ENCODE measurements at places on chromosomes 11 and 22.

- no peak for DNase-seq
These were observed 164.5 kb downstream of the SOX6 start for GRCh38 chr11:16191868-16192240.

- no peak for DNase-seq
These were observed 113.8 kb upstream of the SORL1-AS1 start for GRCh38 chr11:121566279-121567168.

- peak; percentile 57 for DNase-seq
These were observed 2.5 kb upstream of the NPAS4 start for GRCh38 chr11:66418168-66418985.

- no peak for DNase-seq
These were observed 31.6 kb upstream of the WNT11 start for GRCh38 chr11:76237914-76238313.

GRCh38 chr11:927871-928270, 2.2 kb downstream of the AP2A2 start:
- no peak for DNase-seq

GRCh38 chr22:46639843-46640242, 19.7 kb downstream of the GRAMD4 start:
- no peak for DNase-seq

- no peak for DNase-seq
These were observed 10.5 kb downstream of the ZMAT5 start for GRCh38 chr22:29756341-29756740.

DNA sequence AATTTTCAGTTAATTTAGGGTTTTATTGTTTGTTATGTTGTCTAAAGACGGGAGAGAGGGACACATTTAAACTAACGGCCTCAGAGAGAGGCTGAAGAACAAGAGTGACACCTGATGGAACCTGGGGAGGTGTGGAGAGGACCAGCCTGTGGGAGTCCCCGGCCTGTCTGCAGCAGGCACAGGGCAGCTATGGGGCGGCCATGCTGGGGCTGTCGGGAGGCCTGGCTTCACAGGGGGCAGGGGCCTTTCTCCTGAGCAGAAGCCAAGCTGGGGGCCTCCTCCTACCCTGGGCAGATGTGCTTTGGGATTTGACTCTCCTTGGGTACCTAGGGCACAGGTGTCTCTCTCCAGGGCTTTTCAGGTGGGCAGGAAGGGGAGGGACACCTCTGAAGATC, 21.9 kb downstream of the RELT start:
- no peak for DNase-seq

DNA sequence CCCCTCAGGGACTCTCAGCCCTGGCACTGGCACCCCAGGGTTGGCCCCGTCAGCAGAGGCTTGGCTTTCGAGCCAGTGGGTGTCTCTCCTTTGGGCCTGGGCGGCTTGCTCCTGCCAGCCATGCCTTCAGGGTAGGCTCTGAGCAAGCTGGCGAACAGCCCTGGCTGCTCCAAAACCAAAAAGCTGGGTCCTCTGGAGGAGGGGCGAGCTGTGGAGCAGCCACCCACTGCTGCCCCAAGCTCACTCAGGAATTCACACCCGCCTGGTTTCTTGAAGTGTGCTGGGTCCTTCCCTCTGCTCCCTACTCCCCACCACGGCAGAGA, 6.2 kb downstream of the YDJC start:
- DNase-seq: no peak

- no peak for DNase-seq
These were observed 566.8 kb upstream of the TENM4 start for GRCh38 chr11:80007616-80008015.

- no peak for DNase-seq
These were observed 408.4 kb downstream of the SOX6 start for GRCh38 chr11:15947681-15948648.

GRCh38 chr11:7278314-7278917, 26.7 kb downstream of the SYT9 start:
- no peak for DNase-seq

DNA sequence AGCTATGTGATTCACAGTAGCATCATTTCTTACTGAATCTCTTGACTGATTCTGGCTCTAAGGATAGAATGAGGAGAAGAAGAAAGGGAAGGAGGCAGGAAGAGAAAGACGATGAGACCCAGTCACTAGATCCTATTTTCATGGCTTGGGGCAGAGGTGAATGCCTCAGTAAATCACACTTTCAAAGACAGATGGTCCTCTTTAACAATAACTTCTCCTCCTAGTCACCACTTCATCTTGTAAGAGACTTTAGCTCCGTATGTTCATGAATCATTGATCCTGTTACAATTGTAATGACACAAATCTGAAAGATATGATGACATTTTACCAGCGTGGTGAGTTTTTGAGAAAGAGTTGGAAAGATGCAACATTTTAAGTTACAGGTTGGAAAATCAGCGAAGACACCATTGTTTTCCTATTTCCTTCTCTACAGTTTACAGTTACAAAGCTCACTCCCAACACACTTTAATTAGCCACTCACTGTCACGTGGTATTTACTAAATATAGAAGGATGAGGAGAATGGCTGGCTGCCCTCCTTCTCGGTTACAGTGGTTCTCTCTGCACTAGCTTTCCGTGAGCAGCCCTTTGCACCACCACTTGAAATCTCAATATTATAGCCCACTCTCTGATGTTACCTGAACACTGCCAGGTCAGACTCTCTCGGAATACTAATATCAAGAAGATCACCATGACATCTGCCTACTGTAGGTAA, 205.8 kb downstream of the CADM1 start:
- DNase-seq: no peak

DNA sequence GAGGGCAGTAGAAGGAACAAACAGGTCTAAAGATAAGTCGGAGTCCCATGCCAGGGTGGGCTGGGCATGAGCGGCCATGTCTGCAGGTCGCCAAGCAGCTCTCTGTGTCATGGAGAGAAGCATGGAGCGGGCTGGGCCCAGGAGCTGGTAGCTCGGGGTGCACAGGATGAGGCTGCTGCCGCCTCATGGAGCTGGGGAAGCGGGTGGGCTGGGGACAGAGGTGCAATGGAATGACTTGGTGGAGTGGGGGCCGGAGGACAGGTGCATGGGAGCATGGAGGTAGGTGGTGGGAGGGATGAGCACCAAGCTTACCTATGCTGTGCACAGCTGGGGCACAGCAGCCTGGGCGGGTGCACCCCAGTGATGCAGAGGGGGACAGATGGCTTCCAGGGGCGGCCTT, 3.6 kb downstream of the NRXN2 start:
- no peak for DNase-seq

DNA sequence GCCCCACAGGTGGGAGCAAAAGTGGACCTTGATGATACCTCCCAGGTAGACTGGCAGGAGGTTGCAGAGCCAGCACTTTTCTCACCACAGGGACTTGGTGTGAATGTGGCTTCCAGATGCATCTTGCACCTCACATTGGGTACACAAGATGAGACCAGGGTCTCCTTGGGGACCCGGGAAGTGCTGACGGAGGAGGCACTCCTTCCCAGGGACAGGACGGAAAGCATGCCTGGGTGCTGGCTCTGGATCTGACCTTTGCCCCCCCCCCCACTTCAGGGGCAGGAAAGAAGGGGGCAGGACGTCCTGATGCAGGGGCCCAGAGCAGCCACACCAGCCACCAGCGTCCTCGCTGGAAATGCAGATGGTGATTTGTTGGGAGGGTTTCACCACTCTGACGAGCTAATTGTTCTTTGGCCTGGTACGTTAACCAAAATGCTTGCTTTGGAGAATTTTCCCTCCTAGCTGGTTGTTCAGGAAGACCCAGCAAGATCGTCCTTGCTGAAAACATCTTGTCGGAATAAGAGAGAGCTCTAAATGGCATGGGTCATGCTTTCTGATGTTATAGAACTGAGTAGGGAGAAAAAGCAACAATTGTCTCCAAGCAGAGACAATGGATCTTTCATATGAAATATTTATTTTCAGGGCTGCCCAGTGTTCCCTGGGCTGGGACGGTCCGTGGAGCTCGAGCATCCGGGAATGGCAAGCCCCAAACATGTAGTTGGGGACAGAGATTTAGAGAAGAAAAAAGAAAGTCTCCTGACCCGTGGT, 74.4 kb upstream of the PPARA start:
- no peak for DNase-seq

- DNase-seq: no peak
These were observed 13.6 kb downstream of the POLR2F start for GRCh38 chr22:37967147-37967546.

DNA sequence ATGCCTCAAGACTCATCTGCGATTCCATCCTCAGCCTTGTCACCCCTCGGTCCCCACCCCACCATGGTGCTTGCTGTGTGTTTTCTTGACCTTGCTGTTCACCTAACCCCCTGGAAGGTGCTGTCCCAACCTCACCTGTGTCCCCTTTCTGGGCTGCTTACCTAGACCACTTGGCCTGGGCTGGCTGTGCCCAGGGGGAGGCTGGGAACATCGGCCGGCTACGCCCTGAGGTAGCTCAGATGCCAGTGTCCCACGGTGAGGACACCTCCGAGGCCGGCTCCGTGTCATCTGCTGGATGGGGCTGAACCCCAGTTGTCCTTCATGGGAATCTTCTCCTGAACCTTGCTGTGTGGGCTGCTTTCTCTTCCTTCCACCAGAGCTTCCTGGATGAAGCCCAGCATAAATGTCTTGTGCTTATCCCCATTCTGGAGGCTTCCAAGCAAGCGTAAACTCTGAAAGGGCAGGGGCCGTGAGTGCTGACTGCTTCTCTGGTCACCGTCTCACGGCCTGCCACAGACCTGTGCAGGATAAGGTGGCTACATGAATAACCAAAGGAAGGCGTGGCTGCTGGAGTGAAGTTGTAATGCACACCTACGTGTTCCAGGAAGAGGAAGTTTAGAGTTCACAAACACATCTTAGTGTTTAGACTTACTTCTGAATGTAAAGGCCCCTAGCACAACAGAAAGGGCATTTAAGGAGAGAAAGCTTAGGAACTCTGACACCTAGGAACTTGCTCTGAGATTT, 724.3 kb downstream of the TBC1D22A start:
- DNase-seq: no peak

GRCh38 chr11:73376803-73377629, 817 bp downstream of the RELT start:
- peak; percentile 11 for DNase-seq

DNA sequence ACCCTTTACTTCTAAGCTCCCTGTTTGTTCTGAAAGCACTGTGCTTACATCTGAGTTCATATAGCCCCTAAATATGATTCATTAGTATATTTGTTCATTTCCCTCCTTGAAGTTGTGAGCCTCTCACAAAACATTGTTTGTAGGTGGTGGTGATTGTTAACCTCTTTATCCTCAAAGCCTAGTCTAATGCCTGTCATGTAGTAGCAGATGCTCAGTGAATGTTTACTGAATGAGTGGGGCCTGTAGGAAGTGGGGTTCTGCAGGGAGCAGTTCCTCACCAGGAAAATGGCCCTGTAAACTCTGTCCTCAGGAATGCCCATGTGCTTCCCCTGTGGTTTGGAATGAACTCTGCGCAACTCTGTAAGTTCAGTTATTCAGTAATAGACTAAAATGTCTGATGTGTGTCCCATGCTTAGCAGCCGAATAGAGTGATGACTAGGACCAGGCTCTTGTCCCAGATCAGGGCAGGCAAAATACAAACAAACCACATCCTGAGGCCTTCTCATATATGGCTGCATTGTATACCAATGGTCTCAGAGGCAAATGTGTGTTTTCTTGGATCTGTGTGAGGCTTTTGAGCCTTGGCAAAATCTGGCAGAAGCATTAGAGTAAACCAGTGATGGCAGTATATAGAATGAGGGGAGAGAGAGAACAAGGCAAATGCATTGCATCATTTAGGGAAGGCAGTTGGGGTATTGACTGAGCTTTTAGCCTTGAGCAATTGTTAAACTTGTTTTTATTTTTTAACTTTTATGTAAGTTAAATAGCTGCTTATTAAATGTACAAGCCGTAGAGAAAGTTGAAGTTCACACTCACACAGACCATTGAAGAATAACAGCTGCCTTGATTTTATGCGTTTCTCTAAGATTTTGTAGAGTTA, 91.4 kb upstream of the BIRC3 start:
- no peak for DNase-seq

DNA sequence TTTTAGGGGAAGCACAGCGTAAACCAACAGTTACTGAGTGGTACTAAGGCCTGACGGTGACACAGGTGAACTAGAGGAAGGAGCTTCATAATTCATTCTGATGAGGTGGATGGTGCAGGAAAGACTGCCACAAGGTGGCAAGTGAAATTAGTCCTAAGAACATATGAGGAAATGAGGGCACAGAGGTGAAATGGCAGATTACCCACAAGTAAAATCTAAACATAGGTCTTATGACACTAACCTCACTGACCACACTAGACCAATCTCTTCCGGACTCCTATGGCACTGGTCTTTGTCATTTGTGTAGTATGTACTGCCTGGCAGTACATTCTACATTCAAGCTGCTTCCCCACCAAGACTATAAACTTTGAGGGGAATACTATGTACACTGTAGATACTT, 20.2 kb downstream of the GAB2 start:
- DNase-seq: no peak

DNA sequence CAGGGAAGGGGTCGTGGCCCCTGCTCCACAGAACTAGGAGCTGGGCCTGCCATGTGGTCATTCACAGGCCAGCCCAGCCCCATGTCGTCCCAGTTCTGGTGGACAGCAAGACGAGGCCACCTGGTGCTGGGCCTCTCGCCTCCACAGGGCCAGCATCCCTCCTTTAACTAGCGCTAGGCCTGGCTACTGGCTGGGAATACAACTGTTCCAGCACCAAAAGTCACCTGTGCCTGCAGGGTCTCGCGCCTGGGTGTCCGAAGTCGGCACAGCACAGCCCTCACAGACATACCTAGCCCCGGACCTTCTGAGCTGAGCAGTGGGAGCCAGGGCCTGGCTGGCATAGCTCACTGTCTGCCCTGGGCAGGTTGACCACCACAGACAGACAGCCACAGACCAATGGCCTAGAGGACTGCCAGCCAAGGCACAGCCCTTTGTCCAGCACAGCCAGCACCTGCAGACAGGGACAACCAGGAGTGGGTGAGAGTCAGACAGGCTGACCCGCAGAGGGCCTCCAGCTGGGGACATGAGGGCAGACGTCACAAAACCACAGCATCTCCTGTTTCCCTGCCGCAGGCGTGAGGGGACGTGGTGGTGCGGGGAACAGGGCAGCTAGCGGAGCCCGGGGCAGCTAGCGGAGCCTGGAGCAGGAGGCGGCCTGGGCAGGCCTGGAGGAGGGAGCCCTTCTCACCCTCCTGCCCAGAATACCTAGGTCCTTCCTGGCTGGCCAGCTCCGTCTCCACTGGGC, 27.2 kb upstream of the TH start:
- no peak for DNase-seq

DNA sequence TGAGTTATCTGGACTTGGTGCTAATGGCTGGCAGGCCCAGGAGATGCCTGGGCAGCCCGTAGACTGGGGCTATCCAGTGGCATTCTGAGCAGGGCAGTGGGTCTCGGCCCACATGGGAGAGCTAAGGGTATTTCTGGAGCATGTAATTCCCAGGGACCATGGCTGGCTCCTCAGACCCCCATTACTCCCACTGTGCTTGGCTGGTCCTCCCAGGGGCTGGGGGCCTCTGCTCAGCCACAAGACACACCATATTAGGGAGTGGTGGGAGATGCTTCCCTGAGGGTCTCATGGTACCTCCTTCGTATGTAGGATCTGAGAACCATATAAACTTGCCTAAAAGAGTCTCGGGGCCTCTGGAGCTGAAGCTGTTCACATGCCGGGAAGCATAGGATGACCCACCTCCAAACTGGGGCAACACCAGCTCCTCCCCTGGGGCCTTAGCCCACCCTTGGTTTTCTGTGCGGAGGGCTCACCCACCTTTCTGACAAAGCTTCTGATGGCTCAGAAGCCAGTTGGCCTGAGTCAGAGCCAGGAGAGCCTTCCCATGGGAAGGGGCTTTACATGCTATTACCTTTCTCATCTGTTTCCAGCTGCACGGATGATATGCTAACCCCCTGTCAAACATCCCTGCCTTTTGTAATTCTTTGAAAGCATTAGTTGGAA, 9.5 kb upstream of the FTH1 start:
- DNase-seq: no peak

All from NCI-H774 (cell line).